ENCODE measurements at places on chromosomes 1 and 21.

- DNase-seq: no peak
Observed at GRCh38 chr1:201302163-201303152, 19.2 kb downstream of the PKP1 start.

- no peak for DNase-seq
Observed at GRCh38 chr1:94068096-94068998, 52.6 kb downstream of the ABCA4 start.

DNA sequence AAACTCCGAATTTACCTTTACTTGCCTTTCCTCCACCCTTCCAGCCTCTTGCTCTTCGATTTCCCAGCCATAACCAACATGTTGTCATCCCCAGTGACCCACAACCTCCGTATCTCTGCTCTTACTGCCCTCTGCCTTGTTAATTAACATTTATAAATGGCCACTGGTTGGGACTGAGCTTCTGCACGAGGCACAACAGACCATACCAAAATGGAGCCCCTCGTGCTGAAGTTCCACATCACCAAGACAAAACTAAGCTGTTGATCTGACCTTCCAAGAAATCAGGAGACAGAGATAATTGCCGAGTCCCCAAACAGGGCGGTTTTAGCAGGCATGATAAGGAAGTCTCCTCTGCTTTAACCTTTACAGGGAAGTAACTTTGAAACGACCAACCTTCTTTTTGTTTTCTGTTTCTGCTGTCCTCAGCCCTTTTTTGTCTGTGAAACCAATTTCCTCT is 71.9 kb downstream of the NMNAT2 start:
- no peak for DNase-seq

DNA sequence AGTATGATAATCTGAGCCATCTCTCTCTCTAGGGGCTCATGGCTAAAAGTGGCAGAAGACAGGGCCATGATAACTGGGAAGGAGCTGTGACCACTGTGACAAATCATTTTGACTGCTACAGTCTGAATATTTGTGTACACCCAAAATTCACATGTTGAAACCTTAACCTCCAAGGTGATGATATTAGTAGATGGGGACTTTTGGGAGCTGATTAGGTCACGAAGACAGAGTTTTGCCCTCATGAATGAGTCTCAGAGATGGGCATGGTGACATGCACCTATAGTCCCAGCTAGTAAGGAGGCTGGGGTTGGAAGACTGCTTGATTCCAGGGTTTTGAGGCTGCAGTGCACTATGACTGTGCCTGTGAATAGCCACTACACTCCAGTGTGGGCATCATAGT is 174.9 kb downstream of the PLD5 start:
- no peak for DNase-seq

DNA sequence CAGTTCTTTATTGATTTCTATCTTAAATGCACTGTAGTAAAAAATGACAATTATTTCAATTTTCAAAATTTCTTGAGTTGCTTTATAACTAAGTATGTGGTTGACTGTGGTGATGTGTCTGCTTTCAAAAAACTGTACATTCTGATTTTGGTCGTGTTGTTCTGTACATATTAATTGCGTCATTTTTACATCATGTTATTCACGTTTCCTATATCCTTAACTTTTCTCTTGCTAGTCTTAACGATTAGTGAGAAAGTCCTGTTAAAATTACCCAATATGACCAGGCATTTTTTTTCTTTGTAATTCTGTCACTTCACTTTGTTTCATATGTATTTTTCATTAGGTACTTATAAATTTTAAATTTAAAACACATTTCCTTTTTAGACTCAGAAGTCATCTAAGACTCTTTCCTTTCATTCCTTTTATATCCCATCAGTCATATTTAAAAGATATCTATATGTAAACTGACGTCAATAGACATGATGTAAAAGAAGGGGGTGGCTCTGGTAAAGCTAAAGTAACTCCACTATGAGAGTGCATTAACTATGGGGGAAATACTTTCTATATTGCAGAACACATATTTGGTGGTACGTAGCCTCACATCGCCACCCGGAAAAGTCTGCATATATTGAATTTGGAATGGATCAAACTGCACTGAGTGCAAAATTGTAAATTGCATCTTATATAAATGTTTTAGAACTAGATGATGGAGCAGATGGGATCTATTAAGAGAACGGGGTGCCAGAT is 1.1 kb upstream of the COA6 start:
- DNase-seq: no peak

DNA sequence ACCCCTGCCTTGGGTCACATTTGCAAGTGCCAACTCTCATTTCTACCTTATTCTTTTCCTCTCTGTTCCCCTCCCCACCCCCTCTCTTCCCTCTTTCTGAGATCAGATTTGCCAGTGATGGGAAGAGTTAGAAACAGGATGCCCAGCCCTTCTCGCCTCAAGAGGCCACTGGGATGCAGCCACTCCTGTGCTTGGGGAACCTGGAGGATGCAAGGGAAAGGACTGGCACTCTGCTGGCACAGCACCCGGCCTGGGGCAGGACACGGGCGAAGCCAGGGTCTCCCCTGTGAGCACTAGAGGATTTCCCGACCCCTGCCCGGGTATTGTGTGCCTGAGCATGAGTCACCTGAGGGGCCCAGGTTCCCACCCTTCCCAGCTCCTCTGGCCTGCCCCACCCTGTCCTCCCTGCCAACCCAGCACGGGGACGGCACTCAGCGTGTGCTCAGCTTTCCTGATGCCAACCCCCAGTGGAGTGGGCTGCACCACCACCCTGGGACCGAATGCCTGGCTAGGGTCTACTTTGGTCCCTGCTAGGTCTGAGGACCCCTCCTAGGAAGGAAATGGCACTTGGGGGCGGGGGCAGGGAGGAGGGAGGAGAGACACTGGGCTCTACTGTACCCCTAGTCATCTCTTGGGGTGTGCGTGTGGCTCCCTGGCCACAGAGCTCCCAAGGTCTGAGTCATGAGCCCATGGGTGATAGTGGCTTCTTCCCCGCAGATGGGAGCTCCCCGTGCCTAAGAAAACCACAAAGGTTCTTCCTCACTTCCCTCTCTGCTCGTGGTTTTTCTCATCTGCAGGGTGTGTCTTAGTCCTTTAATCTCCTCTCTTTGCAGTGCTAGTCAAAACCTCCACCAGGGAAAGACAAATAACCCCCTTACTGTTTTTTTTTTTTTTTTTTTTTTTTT is 12.4 kb downstream of the LMNA start:
- peak; percentile 89 for DNase-seq

GRCh38 chr1:111275079-111275478 is 15.6 kb upstream of the CHIA start:
- DNase-seq: no peak

- DNase-seq: no peak
Observed at GRCh38 chr1:94118013-94118412, 2.9 kb downstream of the ABCA4 start.

GRCh38 chr1:64098846-64099582 is 104.4 kb upstream of the UBE2U start:
- no peak for DNase-seq

GRCh38 chr1:230459465-230459864 is 33.3 kb upstream of the PGBD5 start:
- no peak for DNase-seq

- no peak for DNase-seq
Observed at GRCh38 chr1:175000697-175001187, 995 bp downstream of the CACYBP start.

- DNase-seq: no peak
Observed at GRCh38 chr1:33826711-33827110, 37.2 kb upstream of the HMGB4 start.

GRCh38 chr1:15583016-15583706 is 1.7 kb downstream of the AGMAT start:
- no peak for DNase-seq

DNA sequence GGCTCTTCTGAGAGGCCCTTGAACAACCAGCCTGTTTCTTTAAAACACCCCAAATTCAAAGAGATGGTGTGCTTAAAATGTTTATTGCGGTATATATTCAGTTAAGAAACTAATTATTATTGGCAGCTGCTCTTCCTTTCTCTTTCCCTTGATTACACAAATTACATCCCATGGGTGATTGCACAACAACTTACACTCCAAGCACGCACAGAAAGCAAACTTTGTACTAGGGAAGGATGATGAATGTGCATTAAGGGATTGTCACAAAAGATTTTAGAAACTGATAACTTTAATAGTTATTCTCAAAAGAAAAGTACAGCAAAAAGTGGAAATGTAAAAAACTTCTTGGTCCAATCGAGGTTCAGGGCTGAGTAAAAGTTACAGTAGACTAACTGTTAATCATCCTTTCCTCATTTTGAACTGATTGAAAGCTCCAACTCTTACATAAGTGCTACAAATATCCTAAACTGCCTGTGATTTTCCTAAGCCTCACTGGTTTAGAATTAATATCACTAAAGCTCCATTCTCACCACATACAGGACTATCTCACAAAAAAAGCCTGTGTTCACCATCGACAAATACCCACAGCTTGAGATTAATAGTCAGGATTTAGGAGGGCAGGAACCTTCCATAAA is 153.4 kb downstream of the TTLL7 start:
- DNase-seq: no peak

- no peak for DNase-seq
Observed at GRCh38 chr1:241775021-241775420, 73.0 kb upstream of the EXO1 start.

DNA sequence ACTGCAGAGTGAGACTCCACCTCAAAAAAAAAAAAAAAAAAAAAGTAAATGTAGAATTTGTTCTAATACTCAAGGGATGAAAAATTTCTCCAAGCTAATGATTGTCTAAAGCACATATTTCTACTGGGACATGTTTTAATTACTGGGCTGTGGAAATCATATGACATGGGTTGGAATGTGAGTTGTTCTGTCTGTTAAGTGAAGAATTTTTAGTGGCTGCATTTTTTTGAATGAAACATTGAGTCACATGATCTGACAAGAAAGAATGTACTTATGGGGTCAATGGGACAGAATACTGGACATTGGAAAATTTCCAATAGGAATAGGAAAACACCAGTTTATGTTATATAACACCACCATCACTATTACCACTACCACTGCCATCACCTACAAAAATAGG is 123.8 kb upstream of the IVNS1ABP start:
- DNase-seq: no peak

- DNase-seq: no peak
Observed at GRCh38 chr1:154784416-154784815, 85.7 kb downstream of the KCNN3 start.

DNA sequence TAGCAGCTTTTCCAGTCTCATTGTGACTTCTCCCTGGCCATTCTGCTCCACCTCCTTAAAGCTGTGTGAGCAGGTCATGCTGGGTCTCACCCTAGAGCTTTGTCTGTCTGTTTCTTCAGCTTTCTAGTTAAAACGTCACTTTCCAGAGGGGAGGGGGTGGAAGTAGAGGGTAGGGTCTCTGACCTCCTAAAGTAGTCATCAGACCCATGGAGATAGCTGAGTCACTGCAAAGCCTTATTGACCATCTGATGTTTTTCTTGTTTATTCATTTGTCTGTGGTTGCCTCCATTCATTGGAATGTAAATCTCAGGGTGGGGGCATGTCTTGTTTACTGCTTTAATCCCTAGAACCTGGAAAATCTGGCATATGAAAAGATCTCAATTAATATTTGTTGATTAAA is 52.7 kb downstream of the ELF3 start:
- no peak for DNase-seq

DNA sequence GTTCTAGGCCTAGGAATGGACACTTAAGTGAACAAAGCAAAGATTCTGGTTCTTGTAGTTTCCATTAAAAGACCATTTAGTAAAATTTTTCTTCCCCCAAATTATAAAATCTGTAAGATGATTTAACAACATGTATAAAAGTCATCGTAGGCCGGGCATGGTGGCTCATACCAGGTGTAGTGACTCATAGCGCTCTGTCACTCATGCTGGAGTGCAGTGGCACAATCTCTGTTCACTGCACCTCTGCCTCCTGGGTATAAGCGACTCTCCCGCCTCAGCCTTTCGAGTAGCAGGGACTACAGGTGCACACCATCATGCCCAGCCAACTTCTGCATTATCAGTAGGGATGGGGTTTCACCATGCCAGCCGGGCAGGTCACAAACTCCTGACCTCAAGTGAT is 9.1 kb downstream of the ASPM start:
- no peak for DNase-seq

GRCh38 chr1:222266223-222267196 is 281.4 kb downstream of the HHIPL2 start:
- DNase-seq: no peak

DNA sequence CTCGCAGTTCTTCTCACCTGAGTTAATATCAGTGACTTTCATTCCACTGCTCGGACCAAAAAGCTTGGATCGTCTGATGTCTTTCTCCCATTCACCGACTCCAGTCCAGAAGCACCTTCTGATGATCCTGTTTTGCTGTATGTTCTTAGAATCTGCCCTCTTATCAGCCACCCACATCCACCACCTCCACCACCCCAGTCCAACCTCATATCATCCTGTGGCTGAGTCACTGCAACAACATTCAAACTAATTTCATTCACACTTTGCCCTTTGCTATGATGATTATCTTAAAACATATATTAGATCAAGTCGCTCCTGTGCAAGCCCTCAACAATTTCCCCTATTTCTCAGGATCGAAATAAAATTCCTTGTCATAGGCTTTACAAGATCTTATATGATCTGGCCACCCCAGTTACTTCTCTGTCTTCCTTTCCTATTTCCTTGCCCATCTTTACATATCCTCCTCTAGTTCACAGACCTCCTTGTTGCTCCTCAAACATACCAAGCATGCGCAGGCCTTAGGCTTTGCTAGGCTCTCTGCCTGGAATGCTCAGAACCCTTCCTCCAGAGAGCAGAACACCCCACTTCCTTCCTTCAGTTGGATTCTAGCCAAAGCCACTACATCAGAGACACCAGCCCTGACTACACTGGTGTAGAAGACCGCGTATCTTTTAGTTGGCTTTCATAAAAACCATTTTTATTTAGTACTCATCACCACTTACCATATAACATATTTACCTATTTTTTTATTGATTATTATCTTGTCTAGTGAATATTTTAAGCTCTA is 335.7 kb upstream of the GREM2 start:
- DNase-seq: no peak

GRCh38 chr1:157596384-157596783 is 1.5 kb downstream of the FCRL4 start:
- DNase-seq: no peak

- DNase-seq: no peak
Observed at GRCh38 chr21:45918835-45919447, 62.6 kb upstream of the COL6A1 start.

DNA sequence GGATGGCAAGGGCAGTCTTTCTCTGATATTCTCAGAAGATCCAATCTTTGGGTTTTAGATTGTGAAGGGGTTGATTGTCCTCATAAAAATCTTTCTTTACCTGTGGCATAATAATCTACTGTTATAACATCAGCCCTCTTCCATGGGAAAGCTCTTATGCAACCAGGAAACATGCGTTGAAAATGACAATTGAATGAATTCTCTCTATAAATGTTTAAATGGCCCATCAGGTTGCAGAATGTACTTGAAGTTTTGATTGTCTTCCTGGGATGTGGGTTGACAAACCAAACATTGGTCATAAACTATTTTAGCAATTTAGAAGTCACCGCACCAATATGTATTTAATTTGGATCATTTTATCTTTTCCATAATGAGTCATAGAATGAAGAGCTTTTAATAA is 31.7 kb upstream of the ITLN1 start:
- no peak for DNase-seq

GRCh38 chr1:41537788-41538351 is 53.4 kb upstream of the EDN2 start:
- DNase-seq: no peak

GRCh38 chr1:88298506-88298905 is 385.6 kb upstream of the PKN2 start:
- DNase-seq: no peak

- no peak for DNase-seq
Observed at GRCh38 chr21:25890001-25890400, 155.2 kb downstream of the GABPA start.

Data from stimulated activated naive B cell treated with anti-CD40 and anti-IgM and Interleukin-4, amounts not matched to agents 10 μg/mL and 1 μg/mL and 100 μg/mL, for 72 hours (primary cell).